Activated CD4-positive, alpha-beta T cell treated with anti-CD3 and anti-CD28 coated beads for 1 hour (primary cell): ENCODE measurements at places on chromosomes 4 and X.

GRCh38 chr4:7788694-7789425 lies 150.8 kb downstream of the AFAP1 start:
- DNase-seq = no peak

DNA sequence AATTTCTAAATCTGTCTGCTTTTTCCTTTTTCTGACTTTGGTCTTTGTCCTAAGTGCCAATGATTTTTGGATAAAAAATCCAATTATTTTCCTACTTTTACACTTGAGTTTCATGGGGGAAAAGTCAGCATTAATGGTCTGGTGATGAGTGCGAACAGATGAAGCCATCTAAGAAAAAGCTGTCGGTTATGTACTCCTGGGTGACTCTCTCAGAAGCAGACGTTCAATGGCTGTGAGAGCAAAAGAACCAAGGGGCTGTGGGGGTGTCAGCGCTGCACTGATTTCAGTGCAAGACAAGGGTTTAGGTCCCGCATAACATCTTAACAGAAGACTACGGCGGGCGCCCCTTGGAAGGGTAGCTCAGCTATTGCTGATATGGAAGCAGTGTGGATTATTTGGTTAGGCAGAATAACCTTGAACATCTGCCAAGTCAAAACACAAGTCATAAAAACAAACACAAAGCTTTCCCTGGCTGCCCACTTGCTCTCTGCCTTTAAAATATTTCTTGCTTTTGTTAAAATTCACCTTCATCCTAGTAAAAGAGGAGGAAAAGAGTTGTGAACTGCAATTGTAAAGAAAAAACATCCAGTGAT lies 240.5 kb downstream of the MAML3 start:
- no peak for DNase-seq

- no peak for DNase-seq
Measured at GRCh38 chrX:47587906-47588735, 5.9 kb downstream of the TIMP1 start.

DNA sequence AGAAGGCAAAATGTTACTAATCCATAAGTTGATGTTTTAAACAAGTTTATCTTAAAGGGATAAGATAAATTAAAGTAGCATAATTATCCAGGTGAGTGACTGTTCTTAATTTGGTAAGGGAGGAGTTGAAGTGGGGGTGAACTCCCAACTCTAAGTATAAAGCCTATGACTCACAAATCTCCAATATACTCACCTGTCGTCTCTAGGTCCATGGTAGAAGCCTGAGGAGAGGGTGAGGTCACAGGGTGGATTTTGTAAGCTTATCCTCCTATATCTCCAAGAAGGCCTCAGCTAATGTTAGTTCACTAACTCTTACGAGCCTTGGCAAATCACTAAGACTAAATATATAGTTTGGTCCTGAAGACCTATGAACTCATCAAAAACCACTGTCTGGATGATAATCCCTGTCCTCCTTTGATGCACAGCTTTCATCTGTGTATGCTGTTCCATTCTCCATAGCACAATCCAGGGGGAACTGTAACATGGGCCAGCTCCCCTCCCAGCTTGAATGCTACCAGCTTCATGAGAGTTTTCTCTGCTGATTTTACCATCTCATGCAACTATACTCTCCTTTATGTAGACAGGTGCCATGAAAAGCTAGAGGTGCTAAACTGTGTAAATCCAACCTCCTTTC lies 158.7 kb downstream of the BTC start:
- no peak for DNase-seq

DNA sequence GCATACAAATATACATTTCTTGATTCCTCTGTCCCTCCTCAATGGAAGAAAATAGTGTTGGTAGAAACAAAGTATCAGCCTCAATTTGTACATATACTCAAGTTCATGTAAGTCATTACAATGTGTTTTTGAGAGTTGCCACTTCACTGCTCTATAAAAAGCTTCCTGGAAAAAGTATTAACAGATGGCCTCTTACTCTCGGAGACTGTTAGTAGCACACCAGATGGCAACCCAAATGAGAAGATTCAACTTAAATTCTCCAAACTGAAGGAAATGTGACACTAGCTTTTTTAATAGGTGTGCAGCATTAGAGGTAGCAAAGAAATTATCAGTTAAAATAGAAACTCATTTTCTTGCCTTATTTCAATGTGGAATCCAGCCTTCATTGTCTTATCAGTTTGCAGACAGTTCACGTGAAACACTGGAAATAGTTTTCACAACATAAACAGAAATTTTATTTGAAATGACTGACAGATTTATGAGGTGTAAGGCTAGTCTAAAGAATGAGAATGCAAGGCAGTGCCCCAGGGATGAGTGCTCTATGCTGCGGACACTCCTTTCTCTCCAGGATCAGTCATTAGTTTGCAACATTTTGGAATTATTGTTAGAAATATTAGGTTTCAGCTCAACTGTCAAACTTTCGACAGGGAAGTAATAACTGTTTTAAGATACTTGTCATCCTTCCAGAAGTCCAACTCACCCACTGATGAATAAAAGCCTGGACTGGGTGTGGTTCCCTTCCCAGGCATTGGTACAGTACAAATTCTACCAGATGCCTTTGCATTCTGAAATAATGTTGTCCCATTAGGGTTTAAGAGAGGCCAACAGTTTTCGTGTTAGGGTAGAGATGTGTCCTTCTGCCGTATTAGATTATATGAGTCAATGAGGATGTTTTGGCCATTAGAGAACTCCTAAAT lies 50.9 kb downstream of the IDS start:
- DNase-seq = no peak

DNA sequence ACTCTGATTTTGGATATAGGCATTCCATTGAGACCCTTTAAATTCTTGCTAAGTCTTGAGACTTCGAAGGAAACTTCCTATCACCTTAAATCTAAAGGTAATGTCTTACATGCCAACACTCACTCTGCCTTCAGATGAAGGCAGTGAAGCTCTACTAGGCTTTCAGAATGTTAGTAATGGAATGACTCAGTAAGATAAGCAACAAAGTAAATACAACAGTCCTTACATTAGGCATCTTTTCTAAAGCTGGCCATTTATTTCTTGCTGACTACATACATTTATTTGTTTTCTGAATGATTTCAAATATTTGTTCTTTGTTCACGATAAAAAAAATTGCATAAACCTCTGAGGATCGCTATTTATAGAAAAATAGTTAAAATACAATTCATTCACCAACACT lies 43.5 kb downstream of the ASIC5 start:
- no peak for DNase-seq
